ENCODE measurements at places on chromosomes 7 and 10. TPM values are rescaled to one million over a fixed set of nuclear protein-coding genes. Genes with fewer than 3 reads are reported as not detected.

GRCh38 chr7:116311259-116311658 is 100.9 kb downstream of the TES start:
- DNase-seq = no peak

- no peak for DNase-seq
Observed at GRCh38 chr7:39353615-39354376, 212.4 kb upstream of the YAE1 start.

DNA sequence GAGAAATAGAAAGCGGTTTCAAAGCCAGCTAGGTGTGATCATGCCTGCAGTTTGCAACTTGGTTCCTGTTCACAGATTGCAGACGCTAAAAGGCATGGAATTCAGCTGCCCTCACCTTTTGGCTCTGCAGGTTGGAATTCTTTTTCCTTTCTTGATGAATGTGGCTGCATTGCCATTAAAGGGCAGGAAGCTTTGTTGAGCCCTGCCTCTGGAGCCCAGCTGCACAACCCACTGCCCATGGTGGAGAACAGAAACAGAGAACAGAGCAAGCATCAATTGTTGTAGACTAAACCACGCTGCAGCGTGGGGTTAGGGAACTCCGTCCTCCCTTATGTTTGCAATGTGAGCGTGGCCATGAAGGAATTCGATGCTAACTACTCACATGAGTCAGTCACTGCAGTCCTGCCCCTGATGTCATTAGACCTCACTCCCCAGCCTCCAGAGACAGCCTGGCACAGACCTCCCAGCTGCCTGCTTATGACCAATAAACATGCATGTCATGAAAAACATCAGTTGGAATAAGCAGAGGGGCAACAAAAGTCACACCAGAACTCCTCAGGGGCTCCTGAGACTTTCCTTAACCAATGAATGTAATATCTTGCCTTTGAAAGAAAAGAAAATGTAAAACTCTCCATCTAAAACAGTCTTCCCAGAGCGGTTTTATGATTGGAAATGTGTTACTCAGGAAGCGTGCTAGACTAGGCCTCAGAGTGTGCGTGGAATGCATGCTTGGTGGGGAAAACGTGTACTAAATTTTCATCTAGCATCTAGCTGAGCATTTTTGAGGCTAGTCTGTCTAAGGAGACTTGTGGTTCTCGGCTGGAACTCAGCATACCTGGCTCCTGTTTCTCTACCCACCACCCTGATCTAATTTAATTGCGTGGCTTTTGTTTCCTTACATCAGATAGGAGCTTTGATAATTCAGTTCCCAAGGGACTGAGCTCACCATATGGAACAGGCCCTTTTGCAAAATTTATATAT is 232.2 kb downstream of the KIAA1217 start:
- DNase-seq = peak; percentile 87

GRCh38 chr7:150322833-150323681 is at the start of the genes ACTR3C and LRRC61:
Gene ACTR3C, minus strand, starts transcription at chr7:150323545. Its CDS starts 28,249 bp downstream, at chr7:150295296.
Gene LRRC61, plus strand, starts transcription at chr7:150323355. Its CDS starts 13,507 bp downstream, at chr7:150336862.
- no peak for DNase-seq

The RARRES2 gene
- polyA plus RNA-seq = 1.4 TPM
